NCI-H1092 treated with DMSO at 0.1 percent for 48 hours (cell line): ENCODE measurements at places on chromosomes 7 and 10.

- peak; percentile 53 for DNase-seq
These were observed 89.1 kb downstream of the TNS3 start for GRCh38 chr7:47492716-47493325.

- DNase-seq = no peak
These were observed 180.8 kb downstream of the PTPRN2 start for GRCh38 chr7:158406801-158407200.

DNA sequence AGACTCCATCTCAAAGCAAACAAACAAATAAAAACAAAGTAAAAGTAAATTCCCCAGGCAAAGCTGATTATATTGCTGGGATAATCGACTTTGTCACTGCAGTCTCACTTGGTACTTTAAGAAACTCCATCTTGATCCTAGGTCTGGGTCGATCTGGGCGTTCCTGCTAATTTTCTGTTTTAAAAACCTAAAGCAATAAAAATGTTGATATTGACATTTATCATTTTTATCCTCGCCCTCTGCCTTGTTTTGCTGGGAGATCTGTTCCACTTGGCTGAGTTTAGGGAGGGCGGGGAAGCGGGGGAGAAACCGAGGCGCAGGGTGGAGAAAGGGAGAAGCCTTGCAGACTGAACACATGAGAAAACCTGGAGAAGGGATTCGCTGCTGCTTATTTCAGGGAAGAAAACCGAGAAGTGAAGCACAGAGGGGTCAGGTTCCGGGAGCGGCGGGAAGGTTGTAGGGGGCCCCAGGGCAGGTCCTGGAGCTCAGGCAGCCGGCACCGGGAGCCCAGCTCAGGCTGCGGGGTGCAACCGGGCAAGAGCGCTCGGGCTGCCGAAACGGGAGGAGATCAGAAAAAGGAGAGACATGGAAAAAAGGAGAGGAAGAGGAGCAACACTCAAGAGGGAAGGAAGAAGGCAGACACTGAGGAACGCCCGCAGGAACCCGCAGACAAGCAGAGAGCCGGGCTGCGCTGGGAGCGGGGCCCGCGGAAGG lies 27.3 kb upstream of the KMT2C start:
- peak; percentile 93 for DNase-seq

DNA sequence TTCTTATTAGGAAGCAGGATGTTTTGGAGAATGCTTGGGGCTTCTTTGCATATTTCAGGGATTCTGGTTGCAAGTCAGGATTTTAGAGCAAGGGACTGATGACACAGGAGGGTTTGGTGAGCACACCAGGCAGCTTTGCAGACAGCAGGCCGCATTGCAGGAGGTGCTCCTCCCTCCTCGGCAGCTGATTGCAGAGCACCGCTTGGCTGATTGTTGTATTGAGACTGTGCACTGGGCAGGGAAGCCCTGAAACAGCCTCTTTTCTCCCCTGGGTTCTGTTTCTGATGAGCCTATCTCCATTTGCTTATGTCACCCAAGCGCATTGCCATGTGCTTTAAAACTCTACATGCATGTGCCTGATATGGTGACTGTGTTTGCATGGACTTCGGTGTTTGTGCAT lies 769.6 kb downstream of the GRID1 start:
- DNase-seq = no peak

GRCh38 chr7:12731775-12732174 lies 44.3 kb downstream of the ARL4A start:
- DNase-seq = no peak
